Activated T-cell treated with anti-CD3 and anti-CD28 coated beads, Interleukin-2, amount 50 U/mL, for 72 hours (primary cell): ENCODE measurements at places on chromosomes 13 and 19. TPM values are rescaled to one million over a fixed set of nuclear protein-coding genes. Genes with fewer than 3 reads are reported as not detected.

Gene COX6B1
- total RNA-seq: 277 TPM

Gene IGFL1
- total RNA-seq: not detected

Gene ATXN8OS
- not detected for total RNA-seq

Gene MARK4
- total RNA-seq: 25.3 TPM

Gene ZNF43
- total RNA-seq: 35.5 TPM

Gene RRAS
- 13.5 TPM for total RNA-seq

Gene TBC1D4
- 34.5 TPM for total RNA-seq

Gene C1QTNF9
- not detected for total RNA-seq

Gene GJB2
- total RNA-seq: 5.9 TPM

Gene WDR88
- total RNA-seq: not detected

Gene B3GNT8
- not detected for total RNA-seq

Gene ZNF302
- 25.5 TPM for total RNA-seq

Gene FAM83E
- 8.5 TPM for total RNA-seq

Gene BEST2
- not detected for total RNA-seq

Gene FUZ
- 37.3 TPM for total RNA-seq

Gene PSPN
- total RNA-seq: 3.1 TPM

Gene BRCA2
- total RNA-seq: 36.9 TPM

Gene ZNF296
- total RNA-seq: 5.1 TPM

Gene ZNF763
- 1.3 TPM for total RNA-seq

Gene TSKS
- total RNA-seq: 2.4 TPM

Gene PCDH9
- 0.12 TPM for total RNA-seq

Gene SLITRK6
- total RNA-seq: not detected

Gene GRK1
- not detected for total RNA-seq

Gene RASAL3
- 128 TPM for total RNA-seq

Gene NTF4
- total RNA-seq: not detected

Gene MYBPC2
- total RNA-seq: 0.86 TPM

Gene LGALS14
- 4.3 TPM for total RNA-seq

Gene CRX
- total RNA-seq: not detected

Gene GRIN2D
- total RNA-seq: 0.46 TPM

Gene KANK2
- total RNA-seq: 1.1 TPM

Gene VSTM2B
- total RNA-seq: not detected

Gene SSC5D
- 1.2 TPM for total RNA-seq

Gene SPINT2
- total RNA-seq: 115 TPM

Gene KATNAL1
- 25.5 TPM for total RNA-seq

Gene CLDND2
- 14.0 TPM for total RNA-seq

Gene MLLT1
- 44.5 TPM for total RNA-seq

Gene PEG3
- total RNA-seq: 0.12 TPM
